ENCODE measurements at places on chromosomes 6 and 20.

GRCh38 chr6:139448998-139449610, 74.7 kb upstream of the CITED2 start:
- DNase-seq: no peak

DNA sequence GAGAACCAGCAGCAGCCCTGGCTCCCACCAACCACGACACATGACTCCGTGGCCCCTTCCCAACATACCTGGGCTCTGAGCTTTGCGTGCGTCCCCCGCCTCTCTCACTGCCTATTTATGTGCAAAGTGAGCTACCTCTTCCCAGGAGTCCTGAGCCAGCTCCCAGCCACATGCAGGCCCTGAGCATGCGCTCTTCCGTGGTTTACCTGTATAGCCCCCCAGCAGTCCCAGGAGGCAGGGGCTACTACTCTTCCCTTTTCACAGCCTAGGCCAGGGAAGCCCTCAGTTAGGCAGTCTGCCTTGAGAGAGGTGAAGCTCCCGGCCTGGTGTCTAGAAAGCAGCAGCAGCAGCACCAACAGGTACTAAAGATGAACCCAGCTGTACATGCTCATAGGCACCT, 114.8 kb upstream of the CDYL start:
- no peak for DNase-seq

GRCh38 chr6:130851026-130851425, 23.8 kb downstream of the SMLR1 start:
- no peak for DNase-seq

DNA sequence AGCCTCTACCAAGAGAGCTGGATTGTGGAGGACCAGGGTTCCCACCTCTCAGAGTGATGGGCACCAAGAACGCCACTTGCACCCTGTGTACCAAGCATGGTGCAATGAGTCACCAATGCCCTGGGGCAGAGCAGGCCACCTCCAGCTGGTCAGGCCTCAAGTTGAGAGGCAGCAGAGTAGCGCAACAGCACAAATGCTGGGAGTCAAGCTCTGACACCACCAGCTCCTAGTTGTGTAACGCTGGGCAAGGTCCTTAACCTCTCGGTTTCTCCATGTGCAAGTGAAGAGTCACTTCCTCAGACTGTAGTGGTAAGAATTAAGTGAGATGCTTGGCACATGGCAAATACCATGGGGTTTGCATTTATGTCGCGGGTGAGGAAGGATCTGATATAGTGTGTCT, 25.6 kb downstream of the GFOD1 start:
- DNase-seq: no peak

- DNase-seq: no peak
Measured at GRCh38 chr6:111750753-111751673, 122.2 kb downstream of the FYN start.

- DNase-seq: no peak
Measured at GRCh38 chr6:149137594-149137993, 179.9 kb upstream of the TAB2 start.

DNA sequence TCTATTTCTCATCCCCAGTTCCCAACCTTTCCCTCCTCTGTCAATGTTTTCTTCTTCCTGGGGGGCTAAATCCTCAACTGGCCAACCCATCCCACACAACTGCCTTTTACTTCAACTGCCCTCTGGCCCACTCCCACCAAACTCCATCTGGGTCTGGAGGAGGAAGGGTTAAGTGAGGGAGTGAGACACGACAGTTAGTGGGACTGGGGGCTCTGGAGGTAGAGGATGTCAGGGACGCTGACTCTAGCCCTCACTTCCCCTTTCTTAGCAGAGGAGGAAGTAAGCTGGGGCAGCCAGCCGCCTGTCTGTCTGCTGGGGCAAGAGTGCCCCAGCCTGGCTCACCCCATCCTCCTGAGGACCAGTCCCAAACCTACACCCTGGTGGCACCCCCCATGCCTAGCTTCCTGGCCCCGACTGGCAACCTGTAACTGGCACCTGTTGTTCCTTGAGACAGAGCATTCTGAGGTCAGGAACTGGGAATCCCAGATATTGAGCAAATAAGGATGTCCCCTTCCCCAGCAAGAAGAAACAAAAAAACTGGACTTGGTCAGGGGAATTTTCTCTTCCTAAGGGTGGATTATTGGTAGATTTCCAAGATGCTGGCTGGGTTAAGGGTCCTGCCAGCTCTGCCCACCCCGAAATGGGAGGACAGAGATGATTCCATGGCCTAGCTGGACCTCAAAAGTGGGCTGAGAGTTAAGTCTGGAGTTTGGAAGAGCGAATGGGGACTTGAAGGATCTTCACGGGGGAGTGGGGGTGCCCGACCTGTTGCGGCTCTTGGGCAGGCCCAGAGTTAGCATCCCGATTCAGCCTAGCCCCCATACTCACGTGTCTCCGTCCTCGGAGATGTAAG, 971 bp downstream of the NFKBIE start:
- DNase-seq: peak; percentile 27

- DNase-seq: peak; percentile 69
Measured at GRCh38 chr20:44247586-44248409, 690 bp downstream of the GDAP1L1 start.

- no peak for DNase-seq
Measured at GRCh38 chr6:33000055-33000454, 9.3 kb downstream of the HLA-DOA start.

DNA sequence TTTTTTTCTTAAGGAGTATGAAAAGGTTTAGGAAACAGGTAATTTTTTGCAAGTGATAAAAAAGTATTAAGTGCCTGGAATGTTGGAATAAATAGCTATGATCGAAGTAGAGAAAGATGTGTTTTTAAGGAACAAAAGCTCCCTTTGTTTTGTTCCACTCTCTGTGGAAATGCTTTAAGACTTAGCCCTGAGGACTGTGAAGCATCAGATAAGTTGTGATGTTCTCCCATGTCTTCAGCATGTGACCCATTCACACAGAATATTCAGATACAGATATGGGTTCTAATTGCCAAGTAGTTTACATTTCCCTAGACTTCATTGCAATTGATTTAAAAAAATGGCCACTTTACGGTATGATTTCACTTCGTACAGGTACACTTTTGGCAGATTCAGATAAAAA, 80.6 kb downstream of the KCNQ5 start:
- no peak for DNase-seq

- no peak for DNase-seq
Measured at GRCh38 chr6:131532580-131533039, 40.4 kb upstream of the ARG1 start.

- DNase-seq: no peak
Measured at GRCh38 chr20:9262653-9263194, 193.8 kb downstream of the PLCB4 start.

DNA sequence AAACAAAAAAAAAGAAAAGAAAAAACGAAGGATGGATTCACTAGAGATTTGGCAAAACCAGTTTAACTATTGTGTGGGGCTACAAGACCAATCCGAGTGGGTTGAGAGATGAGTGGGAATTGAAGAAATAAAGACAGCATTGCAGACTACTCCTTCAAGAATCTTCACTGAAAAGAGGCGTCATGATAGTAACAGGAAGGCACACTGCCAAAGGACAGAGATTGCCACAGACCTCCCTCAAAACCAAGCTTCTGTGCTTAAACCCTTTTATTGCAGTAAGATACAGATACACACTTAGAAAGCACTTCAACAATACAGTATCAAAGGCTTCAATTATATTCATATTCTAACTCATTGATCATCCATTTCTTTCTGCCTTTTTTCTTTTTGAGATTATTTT, 103.9 kb downstream of the IPCEF1 start:
- DNase-seq: no peak

- no peak for DNase-seq
Measured at GRCh38 chr6:47603227-47603626, 95.2 kb upstream of the ADGRF4 start.

DNA sequence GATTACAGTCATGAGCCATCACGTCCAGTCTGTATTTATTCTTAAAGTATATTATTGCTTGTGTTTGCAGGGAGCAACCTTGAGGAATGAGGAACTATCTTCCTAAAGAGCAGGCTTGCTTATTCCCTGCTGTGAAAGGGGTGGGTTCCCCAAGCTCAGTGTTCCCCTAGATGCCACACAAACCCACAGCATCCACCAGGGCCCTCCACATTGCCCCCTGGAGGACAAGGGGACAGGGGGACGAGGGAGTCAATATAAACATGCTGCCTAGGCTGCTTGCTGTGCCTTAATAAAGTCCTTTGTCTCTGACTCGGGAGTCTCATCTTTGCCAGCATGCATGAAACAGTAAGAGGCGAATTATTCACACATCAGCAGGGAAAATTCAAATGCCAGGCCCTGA, 8.0 kb upstream of the IDH3B start:
- DNase-seq: no peak

DNA sequence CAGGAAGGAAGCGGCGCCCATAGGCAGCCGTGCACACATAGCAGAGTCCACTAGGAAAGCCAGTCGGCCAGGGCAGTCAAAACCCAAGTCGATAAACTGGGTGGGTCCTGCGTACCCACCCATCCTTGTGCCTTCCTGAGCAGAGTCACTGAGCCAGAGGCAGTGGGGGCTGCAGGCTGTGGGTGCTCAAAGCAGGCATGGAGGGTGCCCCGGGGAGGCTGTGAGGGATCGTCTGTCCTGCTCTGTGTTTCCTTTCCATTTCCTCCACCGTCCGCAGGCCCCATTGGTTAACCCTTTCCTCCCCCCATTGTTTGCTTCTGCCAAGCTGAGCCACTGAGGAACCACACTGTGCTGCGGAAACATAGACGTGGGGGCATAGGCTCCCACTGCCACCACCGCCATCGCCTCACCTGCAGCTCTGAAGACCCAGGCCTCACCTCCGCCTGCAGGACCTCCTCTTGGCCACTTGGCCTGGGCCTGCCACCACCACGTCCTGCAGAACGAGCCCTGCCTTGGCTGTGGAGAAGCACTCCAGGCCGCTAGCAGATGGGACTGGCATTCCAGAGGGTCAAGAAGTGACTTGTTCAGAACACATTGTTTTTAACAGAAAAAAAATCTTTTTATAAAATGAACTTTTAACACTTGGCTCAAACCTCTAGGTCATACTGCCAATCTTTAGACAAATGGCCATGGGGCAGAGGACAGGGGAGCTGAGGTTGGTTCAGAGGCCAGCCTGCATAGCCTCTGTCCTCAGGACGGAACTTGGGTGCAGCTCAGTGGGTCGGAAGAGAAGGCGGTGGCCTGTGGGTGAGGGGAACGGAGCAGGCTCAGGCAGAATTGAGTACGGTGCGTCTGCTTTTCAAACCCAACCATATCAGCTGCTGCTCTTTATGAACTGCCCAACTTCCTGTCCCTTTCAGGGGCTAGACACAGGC, 52.6 kb downstream of the TCP11 start:
- DNase-seq: no peak

GRCh38 chr6:98880486-98880885, 46.1 kb downstream of the POU3F2 start:
- no peak for DNase-seq

GRCh38 chr20:53718142-53719021, 124.7 kb upstream of the ZNF217 start:
- no peak for DNase-seq

DNA sequence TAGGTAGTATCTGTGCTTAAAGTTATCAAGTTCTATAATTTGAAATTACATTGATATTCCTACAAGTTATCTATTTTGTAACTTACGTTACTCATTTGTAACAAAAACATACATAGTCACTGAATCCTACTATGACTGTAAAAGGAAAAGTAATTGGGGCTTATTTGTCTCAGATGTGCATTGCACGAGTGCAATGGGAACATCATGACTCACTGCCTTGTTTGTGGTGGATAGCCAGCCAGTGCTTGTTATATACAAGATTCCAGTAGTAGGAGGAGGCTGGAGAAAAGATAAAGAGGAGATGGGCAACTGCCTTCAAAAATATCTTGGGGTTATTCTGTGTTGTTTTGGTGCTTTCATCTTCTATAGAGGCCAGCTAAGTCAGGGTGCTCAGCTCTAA, 164.1 kb downstream of the RNF144B start:
- DNase-seq: no peak

DNA sequence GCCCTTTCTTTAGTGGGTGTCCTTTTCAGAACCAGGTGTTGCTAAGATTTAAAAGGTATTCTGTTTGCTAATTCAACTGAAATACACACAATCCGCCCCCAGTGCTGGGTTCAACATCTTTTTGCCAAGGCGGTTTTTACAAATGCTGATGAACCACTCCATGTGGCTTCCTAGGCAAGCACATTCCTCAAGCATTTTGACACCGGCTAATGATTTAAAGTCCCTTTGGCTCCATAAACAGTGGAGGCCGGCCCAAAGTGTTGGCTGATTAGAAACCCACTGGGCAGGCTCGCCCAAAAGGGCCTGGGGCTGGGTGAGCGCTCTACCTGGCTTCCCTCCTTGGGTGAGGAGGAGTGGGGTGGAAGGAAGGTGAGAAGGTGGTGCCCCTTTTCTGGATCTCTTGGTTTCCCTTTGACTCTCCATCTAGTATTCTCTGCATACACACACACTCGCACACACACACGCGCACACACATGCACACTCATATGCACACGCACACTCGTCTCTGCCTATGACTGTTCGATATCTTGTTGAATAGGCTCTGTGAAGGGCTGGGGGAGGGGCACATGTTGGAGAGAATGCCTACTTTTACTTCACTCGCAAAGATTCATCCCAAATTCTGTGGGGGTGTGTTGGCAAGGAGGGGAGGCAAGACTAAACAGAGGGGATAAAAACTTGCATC, 66.7 kb upstream of the ARMC2 start:
- no peak for DNase-seq

- DNase-seq: no peak
Measured at GRCh38 chr6:153392156-153392555, 261.1 kb upstream of the RGS17 start.

DNA sequence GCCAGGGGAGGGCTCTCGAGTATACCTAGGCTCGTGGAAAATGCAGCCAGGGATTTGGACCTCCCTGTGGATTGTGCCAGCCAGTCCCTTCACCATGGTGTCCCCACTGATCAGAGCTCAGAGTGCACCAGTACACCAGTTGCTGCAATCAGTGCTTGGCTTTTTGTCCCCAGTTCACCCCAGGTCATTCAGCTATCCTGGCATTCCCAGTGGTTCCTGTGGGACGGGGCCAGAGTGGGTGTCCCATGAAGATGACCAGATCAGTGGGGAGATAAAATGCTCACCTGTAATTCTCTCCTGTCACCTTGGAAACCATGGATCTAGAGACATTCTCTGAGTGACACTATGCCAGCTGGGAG, 23.8 kb downstream of the MAS1 start:
- DNase-seq: no peak

DNA sequence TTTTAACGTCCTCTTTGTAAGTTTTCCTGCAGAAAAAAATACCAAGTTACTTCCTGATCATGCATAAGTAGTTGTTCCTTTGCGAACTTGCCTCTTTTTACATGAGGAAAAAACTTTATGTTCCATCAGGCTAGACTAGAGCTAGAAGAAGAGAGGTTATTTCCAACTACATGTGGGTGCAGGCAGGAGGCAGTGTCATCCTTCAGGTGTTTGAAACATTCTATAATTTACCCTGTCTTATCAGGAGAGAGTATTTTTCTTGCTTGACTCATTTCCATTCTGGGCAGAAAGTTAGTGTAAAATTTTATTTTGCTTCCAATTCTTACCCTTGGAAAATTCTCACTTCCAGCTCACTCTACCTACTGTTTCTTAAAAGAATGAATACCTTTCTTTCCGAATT, 28.5 kb upstream of the EPHA7 start:
- no peak for DNase-seq

Data from SK-N-SH (cell line).